ENCODE measurements at places on chromosomes 4 and X.

DNA sequence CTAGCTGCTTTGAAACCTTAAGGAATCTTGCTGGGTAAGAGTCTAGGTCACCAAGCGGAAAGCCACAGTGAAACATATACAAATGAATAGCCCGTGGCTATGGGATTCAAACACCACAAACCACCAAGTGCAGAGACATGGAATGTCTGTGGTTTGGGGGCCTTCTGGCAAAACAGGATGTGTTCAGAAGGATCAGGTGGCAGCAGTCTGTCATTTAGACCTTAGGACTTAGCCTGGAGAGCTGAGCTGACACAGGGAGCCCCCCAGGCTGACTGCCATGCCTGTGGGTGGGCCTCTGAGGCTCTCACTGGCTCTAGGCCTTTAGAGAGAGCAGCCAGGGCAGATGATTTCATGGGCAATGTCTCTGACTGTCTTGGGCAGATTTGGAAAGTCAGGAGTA is 225.6 kb downstream of the FBXW7 start:
- DNase-seq: peak; percentile 94

GRCh38 chrX:132877954-132878536 is 80.4 kb downstream of the HS6ST2 start:
- DNase-seq: no peak

DNA sequence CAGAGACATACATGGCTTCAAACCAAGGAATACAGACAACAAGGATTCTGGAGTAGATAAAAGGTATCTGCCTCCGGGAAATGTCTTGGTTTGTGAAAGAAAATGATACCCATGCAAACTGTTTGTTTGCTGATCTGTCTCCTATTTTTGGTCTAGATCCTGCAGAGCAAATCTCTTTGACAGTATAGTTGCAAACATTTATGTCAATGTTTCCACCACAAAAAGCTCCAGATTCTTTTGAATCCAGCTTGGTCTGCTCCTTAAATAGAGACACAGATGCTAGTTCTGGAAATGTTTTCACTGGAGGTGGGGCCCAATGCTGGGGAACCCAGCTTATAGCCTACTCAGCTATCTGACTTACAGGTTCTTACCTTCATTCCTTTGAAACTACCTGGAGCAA is 119.7 kb downstream of the ATG4A start:
- no peak for DNase-seq

- no peak for DNase-seq
These were observed 35.6 kb upstream of the ADRA2C start for GRCh38 chr4:3730422-3731190.

- DNase-seq: no peak
These were observed 66.4 kb upstream of the HHIP start for GRCh38 chr4:144579411-144580030.

DNA sequence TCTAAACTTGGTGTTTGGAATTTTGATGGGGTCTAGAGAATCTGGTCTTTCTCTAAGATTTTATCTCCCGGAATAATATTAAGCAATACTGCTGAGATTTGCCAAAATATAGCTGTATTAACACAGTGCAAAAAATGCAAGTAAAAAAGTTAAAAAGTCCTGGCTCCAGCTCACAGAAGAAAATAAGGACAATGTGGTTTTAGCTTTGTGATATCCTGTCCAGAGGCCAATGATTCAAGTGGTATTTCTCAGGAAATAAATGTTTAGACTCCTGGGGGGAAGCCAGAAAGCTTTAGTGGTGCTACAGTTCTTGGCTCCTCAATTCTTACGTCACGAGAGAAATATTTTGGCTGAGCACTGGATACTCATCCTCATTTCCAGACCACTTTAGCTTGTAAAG is 40.9 kb upstream of the IL13RA2 start:
- peak; percentile 88 for DNase-seq

- no peak for DNase-seq
These were observed 34.1 kb downstream of the CNKSR2 start for GRCh38 chrX:21408307-21408706.

DNA sequence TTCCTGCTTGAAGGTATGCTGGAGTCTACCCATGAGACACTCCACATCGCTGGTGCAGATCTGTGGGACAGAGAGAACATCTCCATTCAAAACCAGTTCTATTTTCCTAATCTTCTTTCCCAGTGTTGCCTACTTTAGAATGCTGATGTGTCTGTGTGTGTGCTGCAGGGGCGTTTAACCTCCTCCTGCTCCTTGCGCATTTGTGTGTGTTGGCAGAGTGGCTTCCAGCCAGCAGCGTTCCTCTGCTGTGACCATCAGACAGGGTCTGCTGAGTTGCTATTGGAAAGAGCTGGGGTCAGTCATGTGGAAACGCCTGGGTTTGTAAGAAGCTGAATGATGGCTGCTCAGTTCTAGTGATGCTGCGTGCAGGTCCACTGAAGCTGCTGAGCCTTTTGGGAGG is 223.6 kb downstream of the RBMX2 start:
- DNase-seq: peak; percentile 9

GRCh38 chr4:155161357-155161756 is 47.1 kb upstream of the NPY2R start:
- DNase-seq: no peak

DNA sequence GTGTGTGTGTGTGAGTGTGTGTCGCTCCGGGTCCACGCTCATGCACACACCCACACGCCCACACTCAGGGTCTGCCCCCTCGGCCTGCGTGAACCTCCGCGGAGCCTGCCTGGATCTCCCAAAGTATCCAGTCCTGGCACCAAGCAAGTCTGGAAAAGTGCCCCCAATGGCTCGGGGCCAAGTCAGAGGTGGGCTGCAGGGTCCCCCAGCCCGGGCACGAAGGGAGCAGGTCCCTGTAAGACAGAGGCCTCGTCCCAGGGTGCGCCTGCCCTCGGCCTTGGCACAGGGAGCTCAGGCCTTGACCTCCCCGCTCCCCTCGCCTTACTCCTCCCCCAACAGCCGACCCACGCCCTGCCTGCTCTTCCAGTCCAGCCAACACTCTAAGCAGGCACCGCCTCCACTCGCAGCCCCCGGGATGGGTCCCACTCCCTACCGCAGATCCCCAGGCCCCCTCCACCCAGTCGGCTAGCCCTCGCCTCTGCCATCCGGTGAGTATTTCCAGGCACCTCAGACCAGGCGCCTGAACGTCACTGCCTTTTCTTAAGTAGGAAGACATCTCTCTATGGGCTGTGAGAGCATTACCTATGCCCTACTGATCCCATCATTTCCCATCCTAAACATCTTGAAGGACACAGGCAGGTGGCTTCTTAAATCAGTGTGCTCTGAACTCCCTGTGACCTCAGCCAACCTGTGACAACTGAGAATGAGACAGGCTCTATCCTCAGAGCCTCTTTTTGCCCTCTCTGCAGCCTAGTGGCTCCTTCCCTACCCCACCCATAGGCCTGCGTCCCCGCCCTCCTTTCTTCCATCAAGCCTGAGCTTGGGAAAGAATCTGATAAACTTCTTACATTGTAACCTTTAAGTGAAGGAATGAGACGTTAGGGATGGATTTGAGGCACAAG is 704 bp downstream of the FAM114A1 start:
- no peak for DNase-seq

GRCh38 chrX:153522259-153522658 is 4.8 kb downstream of the ATP2B3 start:
- DNase-seq: no peak

GRCh38 chr4:148094149-148094548 is 348.1 kb downstream of the NR3C2 start:
- DNase-seq: no peak

- no peak for DNase-seq
These were observed 210.9 kb downstream of the GRID2 start for GRCh38 chr4:92514627-92515026.

DNA sequence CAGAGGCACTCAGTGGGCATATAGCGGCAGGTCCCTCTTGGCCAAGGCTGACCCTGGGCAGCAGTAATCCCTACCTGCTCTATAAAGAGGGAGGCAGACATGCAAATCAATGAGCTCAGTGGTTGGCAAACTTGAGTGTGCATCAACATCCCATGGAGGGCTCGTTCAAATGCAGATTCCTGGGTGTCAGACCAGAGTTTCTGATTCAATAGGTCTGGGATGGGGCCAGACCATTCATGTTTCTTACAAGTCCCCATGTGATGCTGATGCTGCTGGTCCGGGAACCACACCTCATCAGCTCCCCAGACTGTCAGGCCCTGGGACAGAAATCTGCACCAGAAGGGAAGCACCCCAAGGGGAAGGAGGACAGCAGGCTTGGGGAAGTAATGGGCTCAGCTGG is 38.9 kb upstream of the HMGB3 start:
- DNase-seq: no peak

- no peak for DNase-seq
These were observed 687.6 kb downstream of the C4orf33 start for GRCh38 chr4:129783596-129783995.

- no peak for DNase-seq
These were observed 40.7 kb upstream of the LDB2 start for GRCh38 chr4:16939178-16939577.

DNA sequence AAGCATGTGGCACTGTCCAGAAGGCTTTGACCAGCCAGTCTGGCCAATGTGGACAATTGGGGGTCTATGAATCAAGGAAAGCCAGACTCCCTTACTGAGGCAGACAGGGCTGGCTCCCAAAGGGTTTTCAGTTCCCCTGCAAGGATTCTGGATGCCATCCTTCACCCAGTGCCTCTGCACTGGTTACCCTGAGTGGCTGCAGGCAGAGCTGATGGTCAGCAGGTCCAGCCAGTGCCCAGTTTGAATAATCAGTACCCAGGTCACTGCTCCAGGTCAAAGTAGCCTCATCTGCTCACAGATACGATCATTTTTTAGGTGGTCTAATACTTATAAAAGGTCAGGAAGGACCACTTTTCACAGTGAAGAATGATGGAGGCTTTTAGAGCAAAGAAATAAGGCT is 52.2 kb upstream of the MAMLD1 start:
- DNase-seq: no peak

DNA sequence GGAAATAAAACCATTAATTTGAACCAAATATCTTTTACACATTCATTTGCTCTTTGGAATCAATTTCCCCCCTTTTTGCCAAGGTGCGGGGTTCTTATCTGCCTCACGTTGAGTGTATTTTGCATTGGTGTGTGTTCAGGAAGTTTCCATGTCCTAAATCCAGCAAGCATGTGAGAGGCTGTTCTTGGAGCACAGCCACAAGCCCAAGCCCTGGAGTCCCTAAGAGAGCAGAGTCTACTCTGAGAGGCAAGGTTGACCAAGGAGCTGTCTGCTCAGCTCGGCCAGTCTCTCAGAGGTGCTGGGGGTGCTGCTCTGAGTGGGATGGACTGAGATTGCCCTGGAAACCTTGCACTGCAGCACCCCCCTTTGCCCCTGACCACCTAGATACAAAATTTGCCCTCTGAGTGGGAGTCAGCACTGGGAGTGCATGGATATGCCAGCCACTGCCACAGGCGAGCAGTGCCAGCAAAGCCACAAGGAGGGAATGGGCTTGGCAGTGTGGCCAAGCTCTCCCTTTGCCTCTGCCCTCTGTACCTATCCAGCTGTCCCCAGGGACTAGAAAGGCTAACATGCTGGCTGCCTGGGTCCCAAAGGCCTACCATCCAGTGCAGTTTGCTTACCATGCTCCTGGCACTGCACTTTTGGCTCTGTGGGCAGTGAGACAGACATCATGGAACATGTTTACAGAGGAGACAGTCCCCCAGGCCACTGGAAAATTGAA is 20.5 kb upstream of the FAM193A start:
- no peak for DNase-seq

DNA sequence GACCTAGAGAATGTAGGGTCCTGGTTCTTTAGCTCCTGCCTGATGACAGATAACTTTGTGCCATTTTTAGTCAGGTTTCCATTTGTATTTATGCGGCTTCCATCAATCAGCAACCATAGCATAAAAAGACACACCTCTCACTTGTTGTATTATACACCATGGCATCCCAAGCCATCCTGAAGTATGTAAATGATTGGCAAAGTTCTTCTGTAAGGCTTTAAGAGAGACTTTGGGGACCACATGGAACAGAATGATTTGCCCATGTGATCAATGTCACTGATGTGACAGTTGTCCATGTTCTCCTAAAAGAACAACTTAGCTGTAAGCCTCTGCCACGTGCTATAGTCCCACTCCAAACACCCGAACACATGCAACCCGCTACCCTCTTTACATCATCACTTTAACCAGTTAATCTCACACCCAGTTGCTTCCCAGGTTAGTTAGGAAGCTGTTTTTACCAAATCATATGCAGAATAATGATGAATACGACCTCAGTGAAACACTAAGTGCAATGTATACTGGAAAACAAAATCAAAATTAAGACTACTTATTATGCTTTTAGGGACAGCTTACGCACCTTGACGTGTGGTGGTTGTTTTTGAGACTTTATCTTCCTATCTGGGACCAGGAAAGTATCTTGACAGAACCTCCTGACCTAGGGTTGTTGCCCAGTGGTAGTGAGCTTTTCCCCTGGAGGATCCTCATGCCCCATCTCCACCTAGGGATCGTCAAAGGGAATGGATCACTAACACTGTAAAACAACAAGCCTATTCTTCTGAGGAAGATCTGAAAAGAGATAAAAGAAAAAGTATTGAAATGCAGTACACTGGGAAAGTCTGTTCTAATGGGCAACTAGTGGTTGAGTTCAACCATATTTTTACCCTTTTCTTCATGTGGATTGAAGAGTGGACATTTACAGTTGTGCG is 267.8 kb downstream of the CHIC1 start:
- DNase-seq: no peak

GRCh38 chr4:24956763-24957162 is 43.9 kb upstream of the CCDC149 start:
- DNase-seq: no peak

DNA sequence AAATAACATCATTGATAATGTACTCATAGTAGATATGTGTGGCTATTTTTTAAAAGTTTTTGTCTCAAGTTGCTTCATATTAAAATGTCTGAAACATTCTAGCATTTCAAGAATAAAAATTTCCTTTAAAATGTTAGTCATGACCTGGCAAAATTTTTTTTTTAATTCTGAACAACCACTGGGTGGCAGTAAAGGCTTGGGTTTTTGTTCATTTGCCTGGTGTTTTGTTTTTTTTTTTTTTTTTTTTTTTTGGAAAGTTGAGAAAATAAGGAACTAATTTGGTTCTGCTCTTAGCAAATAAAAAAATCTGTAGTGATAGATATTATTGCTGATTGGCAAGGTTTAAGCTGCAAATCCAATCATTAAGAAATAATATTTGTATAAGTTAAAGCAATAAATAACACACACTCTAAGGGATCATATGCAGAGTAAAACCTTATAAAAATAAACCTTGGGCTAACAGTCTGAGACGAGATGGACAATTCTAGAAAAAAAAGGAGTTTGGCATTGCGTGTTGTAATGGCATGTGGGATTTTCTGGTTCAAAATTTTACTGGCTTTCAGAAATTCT is 81.4 kb downstream of the CEP44 start:
- DNase-seq: peak; percentile 22

DNA sequence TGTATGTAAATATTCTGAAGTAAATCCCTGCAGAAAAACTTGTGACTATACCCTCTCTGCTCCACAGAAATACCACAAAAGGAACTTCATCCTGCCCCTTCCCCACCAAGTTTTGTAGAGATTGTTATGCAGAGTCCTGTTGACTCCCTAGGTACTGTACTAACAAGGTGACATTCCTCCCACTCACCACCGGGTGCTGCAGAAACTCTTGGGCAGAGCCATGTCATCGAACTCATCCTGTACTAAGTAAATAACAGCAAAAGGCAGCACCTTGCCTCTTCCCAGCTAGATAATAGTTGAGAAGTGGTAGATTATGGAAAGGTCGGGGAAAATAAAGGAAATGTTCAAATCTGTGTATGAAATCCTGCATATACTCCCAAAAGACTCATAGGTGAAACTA is 233.3 kb downstream of the STPG2 start:
- no peak for DNase-seq
